Liver (tissue), 10 donors: ENCODE measurements at places on chromosomes 7 and 10. TPM values are rescaled to one million over a fixed set of nuclear protein-coding genes. Genes with fewer than 3 reads are reported as not detected.

GRCh38 chr10:12416344-12417050, 67.2 kb downstream of the CAMK1D start:
- no peaks in the 10 kb centered on the region for H3K27me3 ChIP-seq
- H3K27ac ChIP-seq = no peak overlapping the region
- H3K36me3 ChIP-seq = no peaks in the 10 kb centered on the region
- no peak for DNase-seq

Gene SORCS1
- total RNA-seq = 0.09 TPM

Gene MMP21
- total RNA-seq = 0.37 TPM

GRCh38 chr10:71696628-71697326, 22.8 kb downstream of the C10orf105 start:
- H3K27ac ChIP-seq = no peak overlapping the region
- no peaks in the 10 kb centered on the region for H3K27me3 ChIP-seq
- no peaks in the 10 kb centered on the region for H3K36me3 ChIP-seq
- H3K4me1 ChIP-seq = no peaks in the 10 kb centered on the region
- peak; percentile 84 for DNase-seq
- H3K4me3 ChIP-seq = no peak overlapping the region

- no peak overlapping the region for H3K4me3 ChIP-seq
- H3K27ac ChIP-seq = no peak overlapping the region
- no peak for DNase-seq
- H3K36me3 ChIP-seq = no peaks in the 10 kb centered on the region
Measured at GRCh38 chr10:21791276-21791675, 212.3 kb downstream of the DNAJC1 start.

- no peak for DNase-seq
- H3K27me3 ChIP-seq = no peaks in the 10 kb centered on the region
- H3K4me1 ChIP-seq = no peaks in the 10 kb centered on the region
- no peak overlapping the region for H3K4me3 ChIP-seq
Measured at GRCh38 chr10:117271427-117271826, 30.5 kb downstream of the SLC18A2 start.

Gene CUEDC2
- 14.6 TPM for total RNA-seq

Gene IFIT2
- 4.8 TPM for total RNA-seq

Gene WEE2
- not detected for total RNA-seq
